ENCODE measurements at places on chromosomes 5 and 9.

GRCh38 chr5:181189363-181189961 is 15.5 kb downstream of the TRIM7 start:
- DNase-seq, result peak; percentile 60

GRCh38 chr5:149932445-149933350 is 11.9 kb downstream of the PDE6A start:
- no peak for DNase-seq

DNA sequence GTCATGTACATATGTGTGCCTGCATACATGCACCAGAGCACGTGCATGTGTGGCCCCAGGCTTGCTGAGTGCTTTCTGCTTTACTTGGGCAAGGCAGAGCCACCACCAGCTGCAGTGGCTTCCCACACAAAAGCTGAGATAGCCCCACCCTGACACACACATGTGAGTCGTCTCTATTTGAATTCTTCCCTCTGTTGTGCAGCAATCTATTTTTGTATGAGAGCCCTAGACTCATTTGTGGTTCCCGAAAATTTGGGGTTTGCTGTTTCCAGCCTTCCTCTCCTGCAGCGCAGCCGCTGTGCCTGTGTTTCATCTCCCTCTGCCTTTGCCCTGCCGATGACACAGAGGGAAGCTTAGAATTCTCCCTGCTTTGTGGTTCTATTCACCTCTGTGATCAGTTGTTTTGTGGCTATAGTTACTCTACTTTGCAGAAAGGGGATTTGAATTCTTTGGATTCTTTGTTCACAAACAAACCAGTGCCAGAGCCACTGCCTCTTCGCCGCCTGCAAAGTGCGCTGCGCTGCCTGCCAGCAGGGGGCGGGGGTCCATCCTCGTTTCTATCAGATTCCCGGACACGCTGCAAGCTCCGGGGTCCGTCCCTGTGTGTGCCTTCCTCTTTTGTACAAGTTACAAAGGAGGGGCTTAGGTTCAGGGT is 95.8 kb upstream of the DAP start:
- DNase-seq, result peak; percentile 1

- DNase-seq, result no peak
Measured at GRCh38 chr9:2469681-2470221, 151.8 kb upstream of the VLDLR start.

- DNase-seq, result no peak
Measured at GRCh38 chr9:16289639-16290038, 580.8 kb downstream of the BNC2 start.

DNA sequence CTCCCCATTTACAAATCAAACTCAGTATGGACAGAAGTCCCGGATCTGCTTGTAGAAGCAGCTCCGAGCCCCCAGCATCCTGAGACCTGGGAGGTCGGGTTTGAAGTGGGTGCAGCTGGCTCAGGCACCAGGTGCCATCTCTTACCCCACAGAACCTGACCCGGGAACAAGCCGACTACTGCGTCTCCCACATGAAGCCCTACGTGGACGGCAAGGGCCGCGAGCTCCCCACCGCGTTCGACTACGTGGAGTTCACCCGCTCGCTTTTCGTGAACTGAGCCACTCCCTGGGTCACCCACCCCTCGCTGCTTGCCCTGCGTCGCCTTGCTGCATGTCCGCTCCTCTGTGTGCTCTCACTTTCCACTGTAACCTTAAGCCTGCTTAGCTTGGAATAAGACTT is 23.6 kb downstream of the DYNC2I2 start:
- DNase-seq, result no peak

GRCh38 chr9:2497666-2498400 is 123.8 kb upstream of the VLDLR start:
- DNase-seq, result no peak

GRCh38 chr9:131148966-131149687 is 23.7 kb downstream of the NUP214 start:
- no peak for DNase-seq

DNA sequence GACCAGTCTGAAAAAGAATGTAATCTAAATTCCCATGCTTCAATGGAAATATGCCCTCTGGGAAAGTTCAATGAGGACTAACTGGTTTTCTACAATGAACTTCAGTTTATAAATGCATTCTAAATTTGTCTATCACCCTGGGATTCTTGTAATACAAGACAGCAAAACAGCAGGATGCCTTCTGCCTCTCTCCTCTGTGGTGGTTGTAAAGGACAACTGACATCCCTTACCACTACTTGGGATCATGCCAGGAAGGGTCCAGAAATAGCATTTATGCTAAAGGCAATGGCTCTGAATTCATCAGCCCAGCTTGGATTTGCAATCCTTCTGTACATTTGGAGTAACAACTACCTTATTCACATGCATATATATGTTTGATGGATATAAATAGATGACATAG is 97.3 kb upstream of the ADAMTS16 start:
- no peak for DNase-seq

DNA sequence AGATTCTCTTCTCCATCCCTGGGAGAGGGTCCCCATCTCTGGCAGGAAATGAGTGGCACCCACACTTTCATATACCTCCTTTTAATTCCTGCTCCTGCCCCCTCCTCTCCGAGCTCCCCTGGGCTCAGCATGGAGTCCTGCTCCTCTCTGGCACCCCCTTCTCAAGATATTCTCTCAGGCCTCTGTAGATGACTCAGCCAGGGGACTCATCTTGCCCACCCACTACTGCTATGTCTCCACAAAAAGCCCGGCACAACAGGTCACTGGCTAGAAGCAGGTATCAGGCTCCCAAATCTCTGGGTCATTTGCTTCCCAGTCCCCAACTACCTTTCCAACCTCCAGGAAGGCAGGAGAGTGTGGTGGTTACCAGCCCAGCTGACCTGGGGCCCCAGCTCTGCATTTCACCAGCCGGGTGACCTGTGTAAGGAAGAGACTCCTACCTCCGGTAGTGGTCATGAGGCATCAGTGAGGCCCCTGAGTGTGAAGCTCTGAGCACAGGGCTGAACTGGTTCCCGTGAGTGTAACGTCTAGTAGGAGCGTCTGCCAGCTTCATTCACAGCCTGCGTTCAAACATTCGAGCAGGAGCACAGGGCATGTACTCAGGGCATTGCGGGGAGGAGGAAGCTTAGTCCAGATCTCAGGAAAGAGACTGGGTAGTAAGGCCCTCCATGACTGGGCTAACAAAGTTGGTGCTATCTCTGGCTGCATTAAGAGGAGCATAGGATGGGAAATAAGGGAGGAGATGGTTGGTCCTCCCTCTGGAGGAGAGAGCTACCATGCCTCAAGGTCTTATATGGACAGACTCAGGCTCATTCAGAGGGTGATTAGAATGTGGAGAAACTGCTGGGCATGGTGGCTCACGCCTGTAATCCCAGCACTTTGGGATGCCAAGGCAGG is 63.7 kb downstream of the LMX1B start:
- no peak for DNase-seq

DNA sequence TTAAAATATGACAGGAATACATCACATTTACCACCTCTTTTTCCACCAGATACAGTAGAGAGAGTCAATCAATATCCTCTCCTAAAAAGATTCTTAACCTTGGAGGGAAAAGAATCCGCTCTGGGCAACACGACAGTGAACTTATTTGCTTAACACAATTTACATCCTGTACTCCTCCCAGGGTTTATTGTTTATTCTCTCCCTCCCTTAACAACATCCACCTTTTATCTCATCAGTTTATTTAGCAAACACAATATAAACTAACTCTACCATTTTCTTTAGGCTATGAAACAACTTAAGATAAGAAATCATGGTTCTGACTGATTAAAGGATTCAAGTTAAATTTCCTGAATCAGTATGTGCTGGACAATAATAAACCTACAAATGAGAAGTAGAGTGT is 50.9 kb downstream of the CERT1 start:
- DNase-seq, result no peak

GRCh38 chr9:86637515-86637914 is 283.3 kb upstream of the TUT7 start:
- no peak for DNase-seq

GRCh38 chr9:112042769-112043168 is 132.3 kb downstream of the SUSD1 start:
- DNase-seq, result no peak

DNA sequence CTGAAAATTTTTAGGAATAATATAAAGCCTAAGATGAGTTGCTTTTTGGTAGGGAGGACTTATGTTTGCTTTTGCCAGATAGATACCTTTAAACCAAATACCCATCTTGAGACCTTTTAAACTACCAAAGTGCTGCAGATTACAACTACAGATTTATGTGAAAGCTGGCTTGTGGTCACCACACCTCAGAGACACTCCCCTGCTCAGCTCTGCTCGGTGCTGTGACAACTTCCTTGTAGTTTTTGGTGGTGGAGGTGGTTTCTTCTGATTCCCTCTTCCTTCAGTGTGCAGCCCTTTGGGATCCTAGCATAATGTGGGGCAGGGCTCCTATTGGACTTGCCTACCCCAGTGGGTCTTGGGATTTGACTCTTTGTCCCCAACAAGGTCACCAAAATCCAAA is 29.2 kb downstream of the GARNL3 start:
- DNase-seq, result no peak

DNA sequence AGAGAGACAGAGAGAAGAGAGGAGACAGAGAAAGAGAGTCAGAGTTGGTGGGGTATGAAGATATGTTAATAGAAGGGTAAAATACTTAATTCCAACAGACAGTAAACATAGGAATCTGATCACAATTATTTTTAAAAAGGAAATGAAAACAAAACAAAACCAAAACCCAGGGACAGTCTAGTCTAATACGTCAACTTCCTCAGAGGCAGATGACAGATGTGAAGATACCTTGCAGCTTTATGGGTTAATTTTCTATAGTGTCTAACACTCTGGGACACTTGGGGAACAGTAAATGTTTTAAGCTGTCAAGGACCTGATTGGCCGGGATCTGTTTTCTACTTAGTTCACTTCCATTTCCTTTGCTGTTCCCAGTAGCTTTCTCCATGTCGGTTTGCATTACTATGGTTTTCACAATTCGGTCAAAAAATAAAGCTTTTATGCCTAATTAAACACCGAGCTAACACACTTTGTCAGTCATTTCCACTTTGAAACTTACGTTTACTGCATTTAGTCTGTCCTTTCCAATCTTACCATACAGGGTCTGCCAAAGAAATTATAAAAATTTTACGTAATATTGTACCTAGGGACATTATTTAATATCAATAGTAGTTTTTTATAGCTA is 216.5 kb downstream of the MCTP1 start:
- DNase-seq, result no peak

- DNase-seq, result no peak
Measured at GRCh38 chr9:133256136-133256461, 18.9 kb downstream of the ABO start.

DNA sequence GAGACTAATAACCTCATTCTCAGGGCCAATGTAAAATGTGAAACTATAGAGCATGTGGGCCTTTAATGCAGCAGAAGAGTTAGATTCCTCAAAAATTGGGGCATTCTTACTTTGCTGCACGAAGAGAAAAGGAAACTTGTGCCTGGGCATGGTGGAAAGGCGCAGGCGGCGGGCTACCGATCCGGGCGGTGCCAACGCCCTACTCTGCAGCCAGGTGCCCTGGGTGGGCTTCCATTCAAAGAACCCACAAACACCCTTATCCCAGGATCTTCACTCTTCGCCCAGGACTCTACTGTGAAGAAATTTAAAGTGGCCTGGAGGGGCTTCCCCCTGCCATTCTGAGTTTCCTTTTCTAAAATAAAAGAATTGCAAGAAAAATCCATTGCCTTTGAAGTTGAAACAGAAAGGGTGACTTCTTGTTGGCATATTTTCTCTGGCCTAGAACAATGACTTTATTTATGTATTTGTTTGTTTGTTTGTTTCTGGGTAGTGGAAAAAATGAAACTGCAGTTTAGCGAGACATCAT is 124.9 kb downstream of the TMEM161B start:
- no peak for DNase-seq

DNA sequence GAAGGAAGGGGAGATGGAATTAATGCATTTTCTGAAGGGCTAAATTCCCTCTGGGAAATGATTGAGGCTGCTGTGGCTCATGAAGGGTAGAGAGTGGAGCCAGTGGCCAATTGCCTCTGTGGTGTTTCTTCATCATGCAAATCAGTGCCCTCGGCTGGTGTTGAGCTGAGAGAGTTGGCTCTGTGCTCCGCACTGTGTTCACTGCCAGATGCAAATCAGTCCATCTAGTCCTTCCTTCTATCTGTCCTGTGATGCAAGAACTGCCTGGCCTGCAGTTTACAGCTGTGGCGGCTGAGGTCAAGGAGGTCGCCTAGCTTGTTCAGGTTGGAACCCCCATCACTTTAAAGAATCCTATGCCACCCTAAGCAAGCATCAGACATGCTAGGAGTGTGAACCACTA is 6.0 kb downstream of the TMEM171 start:
- no peak for DNase-seq

DNA sequence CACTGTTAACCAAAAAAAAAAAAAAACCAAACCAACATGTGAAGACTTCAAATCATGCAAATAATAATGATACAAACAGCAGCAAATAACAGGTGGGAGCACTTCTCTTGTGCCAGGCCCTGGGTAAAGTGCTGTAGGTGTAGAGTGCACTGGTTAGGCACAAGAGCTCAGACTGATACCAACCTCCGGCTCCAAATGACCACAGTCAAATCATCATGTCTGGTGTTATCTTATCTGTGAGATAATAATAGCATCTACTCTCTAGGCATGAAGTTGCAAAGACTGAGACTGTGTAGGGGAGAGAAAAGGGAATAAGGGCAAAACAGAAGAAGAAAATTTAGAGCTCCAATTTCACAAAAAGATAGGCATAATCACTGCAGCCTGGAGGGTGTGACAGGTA is 159.5 kb downstream of the ARL15 start:
- no peak for DNase-seq

DNA sequence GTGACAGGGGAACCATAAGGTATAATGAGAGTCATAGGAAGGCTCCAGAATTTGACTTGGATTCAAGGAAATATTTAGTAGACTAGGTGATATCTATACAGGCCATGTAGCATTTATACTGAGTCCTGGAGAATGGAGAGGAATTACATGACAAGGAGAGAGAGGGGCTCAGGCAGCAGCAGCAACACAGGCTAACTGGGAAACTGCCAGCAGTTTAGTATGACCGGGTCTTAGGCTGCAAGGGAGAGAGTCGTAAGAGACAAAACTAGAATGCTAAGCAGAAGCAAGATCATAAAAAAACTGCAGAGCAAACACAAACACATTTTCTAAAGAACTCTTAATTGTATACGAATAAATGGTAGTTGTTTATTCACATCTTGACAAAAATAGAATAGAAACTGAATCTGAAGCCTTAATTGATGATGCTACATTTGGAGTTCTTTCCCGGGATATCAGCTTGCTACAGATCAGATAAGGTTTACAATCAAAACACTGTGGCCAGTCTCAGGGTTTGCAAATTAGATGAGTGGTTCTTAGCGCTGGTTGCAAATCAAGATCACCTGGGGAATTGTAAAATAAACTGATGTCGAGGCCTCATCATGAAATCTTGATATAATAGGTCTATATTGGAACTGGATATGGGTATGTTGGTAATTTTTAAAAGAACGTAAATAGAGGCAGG is 480.0 kb upstream of the C9orf72 start:
- DNase-seq, result no peak
